ENCODE measurements at places on chromosomes 6 and 20.

- DNase-seq, result no peak
Observed at GRCh38 chr6:98824162-98824901, 10.0 kb upstream of the POU3F2 start.

GRCh38 chr20:59463541-59463940 lies 140.8 kb upstream of the PHACTR3 start:
- no peak for DNase-seq

DNA sequence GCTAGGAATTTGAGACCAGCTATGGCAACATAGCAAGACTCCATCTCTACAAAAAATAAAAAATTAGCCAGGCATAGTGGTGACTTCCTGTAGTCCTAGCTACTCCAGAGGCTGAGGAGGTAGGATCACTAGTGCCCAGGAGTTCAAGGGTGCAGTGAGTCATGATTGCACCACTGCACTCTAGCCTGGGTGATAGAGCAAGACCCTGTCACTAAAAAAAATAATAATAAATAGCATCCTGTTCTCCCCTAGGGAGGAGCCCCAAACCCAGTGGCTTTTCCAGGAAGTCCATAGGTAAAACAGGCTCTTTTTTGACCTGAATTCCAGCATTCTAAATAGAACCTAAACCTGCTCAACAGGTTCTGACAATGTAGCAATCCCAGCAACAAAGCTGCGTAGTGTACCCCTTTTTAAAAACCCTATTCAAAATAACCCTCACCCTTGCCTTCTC lies 192.0 kb downstream of the ALDH8A1 start:
- no peak for DNase-seq

- no peak for DNase-seq
Observed at GRCh38 chr20:51800060-51800871, 2.1 kb downstream of the SALL4 start.

- DNase-seq, result no peak
Observed at GRCh38 chr20:61710108-61710507, 355.6 kb downstream of the TAF4 start.

DNA sequence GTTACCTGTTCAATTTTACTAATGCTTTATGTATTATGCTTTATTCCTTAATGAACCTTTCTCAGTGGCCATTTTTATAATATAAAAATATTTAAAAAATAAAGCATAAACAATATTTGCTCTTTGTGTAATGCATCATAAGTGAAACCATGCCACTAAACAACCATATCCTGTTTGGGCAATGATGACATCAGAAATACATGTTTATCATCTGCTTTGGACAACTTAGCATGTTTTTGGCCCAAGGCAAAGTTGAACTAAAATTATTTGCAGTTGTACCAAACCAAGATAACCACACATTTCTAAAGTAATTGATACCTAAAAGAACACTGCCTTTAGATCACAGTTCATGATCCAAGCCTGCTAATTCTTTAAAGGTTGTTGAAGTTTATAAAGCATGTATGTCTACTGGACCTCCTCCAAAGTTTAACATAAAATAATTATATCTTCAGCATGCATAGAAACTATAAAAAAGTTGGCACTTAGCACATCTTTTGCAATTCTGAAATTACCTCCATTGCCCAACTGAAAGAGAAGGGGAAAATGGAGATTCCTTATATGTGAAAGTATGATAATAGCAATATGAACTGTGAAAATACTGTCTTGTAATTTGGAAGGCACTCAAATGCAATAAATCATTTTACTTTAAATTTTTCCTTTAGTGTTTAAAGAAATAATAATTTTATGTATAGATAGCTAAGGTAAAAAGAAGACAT lies 325.6 kb upstream of the RUNX2 start:
- no peak for DNase-seq

- DNase-seq, result peak; percentile 59
Observed at GRCh38 chr6:109308018-109308492, 74.2 kb downstream of the CD164 start.

- DNase-seq, result no peak
Observed at GRCh38 chr6:92159046-92159445, 1260.3 kb downstream of the EPHA7 start.

DNA sequence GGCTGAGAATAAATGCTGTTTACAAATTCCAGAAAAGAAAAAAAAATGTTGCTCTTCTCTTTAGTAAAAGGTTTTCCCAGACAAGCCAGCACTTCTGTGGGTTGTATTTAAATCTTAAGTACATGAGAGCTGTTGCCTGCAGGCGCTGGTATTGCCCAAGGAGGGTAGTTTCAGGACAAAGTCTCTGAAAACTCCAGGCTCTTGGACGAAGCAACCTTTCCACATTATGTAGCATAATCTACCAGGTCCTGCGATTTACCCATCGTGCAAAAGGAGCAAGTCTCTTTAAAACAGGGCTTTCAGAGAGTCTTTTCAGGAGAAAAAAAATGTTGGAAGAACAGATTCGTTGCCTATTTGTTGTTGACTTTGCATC lies 65.6 kb downstream of the PLG start:
- DNase-seq, result no peak

DNA sequence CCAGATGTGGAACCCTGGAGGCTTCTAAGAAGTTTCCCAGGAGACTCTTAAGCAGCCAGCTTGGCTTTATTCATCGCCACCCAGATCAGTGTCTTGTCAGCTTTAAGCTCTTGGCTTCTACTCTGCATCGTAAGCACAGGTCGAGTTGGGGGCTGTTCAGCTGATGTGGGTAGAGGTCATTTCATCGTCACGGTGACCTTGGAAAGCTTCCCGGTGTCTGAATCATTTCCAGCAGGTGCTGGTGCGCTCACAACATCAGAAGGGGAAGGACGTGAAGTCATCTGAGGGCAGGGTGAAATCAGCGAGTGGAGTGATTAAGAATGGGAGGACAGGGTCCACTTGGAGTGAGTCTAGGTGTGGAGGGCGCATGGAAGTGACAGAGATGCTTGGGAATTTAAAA lies 112.6 kb downstream of the SASH1 start:
- no peak for DNase-seq

- no peak for DNase-seq
Observed at GRCh38 chr20:64041781-64042053, 5.7 kb downstream of the C20orf204 start.

DNA sequence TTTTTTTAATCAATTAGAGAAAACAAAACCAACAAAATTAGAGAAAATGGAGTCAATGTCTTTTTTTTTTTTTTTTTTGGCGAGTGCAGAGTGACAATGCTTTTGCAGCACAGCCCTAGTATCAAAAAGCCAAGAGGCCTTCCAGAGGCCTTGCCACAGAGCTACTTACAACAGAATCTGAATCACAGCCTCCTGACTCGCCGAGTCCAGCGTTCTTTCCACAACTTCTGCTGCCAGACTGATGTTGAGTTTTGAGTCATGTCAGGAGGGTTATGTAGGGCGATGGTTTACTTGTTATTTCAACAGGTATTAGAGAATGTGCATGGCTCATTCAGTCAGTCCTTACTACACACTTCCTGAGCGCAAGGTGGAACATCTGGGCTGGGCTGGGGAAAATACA lies 88.6 kb downstream of the FNDC1 start:
- DNase-seq, result no peak

- no peak for DNase-seq
Observed at GRCh38 chr6:10210052-10210451, 204.8 kb downstream of the TFAP2A start.

DNA sequence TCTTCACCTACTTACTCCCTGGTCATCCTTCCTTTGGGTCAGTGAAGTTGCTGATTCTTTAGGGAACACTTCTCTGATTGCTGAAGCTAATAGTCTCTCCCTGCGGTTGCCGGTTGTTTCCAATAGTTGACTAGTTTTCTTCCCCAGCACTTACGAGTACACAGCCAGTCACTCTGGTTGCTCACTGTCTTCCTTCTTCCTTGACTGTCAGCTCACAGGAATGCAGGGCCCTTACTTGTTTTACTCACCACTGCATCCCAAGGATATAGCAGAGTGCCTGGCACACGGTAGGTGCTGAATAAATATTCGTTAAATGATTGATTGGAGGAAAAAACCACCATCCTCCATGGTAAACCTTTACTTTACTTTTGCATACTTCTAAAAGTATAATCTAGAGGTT lies 345.0 kb downstream of the QKI start:
- no peak for DNase-seq

GRCh38 chr20:11158146-11158545 lies 484.3 kb upstream of the JAG1 start:
- DNase-seq, result no peak

DNA sequence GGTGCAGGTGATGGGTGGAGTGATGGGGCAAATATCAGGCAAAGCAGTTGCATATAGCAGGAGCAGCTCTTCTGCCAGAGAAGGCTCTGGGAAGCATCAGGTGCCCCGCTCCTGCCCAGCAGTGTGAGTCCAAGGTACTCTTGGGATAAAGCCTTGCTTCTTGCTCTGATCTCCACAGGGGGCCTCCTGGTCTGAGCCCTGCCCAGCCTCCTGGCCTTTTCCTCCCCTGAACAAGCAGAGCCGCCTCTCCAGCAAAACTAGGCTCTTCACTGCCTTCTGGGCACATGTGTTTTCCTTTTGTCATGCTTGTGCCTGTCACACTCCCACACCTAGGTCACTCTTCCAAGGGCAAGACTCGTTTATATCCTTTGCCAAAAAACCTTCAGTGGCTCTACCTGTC lies 34.3 kb downstream of the SIRPA start:
- no peak for DNase-seq

DNA sequence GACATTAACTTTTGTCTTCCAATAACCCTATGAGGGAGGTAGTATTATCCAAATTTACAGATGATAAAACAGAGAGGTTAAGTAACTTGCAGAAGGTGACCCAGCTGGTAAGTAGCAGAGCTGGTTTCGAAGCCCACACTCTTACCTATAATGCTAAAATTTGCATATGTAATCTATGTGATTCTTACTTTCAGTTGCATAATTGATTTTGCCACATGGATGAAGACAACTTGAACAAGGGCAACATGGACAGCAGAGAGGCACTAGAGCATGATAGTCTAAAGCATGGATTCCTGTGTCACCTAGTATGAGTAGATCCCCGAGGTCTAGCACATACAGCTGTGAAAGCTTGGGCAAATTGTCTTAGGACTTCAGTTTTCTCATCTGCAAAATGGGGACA lies 117.6 kb upstream of the DTNBP1 start:
- no peak for DNase-seq

DNA sequence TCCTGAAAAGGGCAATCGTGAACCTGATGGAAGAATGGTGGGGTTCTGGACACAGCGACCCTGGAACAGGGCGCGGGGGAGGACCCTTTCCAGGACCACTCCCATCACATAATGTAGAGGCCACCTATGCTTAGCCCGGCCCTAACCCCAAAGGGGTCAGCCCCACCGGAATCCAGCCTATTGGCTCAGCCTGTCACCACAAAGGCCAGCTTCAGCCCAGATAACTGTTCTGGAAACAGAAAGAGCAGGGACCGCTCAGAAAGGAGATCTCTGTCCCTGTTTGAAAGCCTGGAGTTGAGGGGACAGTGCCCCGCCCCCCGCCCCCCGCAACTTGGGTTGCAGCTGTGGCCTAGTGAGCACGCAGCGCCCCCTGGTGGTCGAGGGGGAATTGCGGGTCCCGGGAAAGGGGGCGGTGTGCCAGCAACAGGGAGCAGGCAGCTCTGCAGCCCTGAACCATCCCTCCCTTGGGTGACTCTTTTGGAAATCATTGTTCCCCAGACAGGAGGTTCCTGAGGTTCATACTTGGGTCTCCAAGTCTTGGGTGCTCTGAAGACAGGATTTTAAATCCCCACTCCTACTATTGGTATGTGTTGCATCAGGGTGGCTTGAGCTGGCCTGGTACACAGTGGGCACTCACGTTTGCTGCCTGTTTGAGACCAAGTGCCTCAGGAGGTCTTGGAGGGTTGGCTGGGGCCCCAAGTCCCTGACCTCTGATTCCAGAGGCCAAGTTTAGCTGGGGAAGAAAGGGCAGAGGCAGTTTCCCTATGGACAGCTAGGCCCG lies 1.5 kb downstream of the SIGLEC1 start:
- DNase-seq, result peak; percentile 18

GRCh38 chr20:14902432-14903089 lies 565.1 kb upstream of the FLRT3 start:
- DNase-seq, result no peak

- DNase-seq, result no peak
Observed at GRCh38 chr6:141110481-141110880, 1022.2 kb upstream of the GJE1 start.

DNA sequence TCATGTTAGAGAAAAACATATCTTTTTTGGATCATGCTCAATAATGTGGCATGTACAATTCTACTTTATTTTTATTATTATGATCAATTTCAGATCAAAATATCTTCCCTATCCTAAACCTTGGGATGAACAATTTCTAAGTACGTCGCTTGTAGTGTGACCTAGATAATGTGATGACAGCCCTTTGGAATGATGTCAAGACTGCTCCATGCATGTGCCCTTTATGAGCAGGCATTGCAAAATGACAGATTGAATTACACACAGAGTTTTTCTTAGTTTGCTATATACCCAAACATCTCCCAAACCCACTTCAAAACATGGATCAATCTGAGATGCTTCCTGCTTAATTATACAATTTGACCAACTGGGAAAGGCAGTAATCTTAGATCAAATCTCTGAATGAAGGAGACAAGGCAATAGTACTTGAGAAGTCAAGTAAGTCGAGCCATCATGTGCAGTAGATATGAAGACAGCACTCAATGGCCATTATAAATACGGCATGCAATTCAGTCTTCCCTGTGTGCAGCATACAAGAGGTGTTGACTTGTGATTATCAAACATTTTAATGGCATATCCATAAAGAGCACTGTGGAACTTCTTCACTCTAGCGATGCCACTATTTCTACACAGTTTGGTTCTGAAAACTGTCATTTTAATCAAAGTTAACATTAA lies 294.8 kb downstream of the RNF144B start:
- no peak for DNase-seq

DNA sequence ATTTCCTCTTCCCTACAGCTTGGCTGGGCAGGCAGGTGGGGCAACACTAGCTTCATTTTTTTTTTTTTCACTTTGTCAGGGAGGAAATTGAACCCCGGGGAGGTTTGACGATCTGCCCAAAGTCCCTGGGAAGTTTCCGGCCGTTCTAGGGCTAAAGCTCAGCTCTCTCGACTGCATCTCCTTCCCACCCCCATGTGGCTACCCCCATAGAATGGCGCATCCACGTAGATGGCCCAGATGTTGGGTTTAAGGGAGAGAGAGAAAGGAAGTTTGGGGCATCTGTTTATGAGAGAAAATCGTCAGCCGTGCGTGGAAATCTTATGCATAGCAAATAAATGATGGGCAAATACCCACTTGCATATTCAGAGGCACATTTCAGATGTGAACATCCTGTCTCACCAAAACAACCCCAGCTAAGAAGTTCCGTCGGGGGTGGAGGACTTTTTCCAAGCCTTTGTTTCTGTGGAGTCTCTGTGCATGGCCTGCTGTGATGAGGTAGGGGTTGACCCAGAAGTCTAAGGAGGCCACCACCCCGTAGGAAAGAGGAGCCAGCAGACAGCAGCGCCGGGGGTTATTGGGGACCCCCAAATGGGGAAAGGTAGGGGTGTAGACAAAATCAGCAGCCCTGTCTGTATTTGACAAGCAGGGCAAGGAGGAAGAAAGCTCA lies 40.5 kb upstream of the ZNF831 start:
- DNase-seq, result peak; percentile 68
